Renal cortex interstitium (tissue), 15 donors: ENCODE measurements at places on chromosomes 16 and 17.

DNA sequence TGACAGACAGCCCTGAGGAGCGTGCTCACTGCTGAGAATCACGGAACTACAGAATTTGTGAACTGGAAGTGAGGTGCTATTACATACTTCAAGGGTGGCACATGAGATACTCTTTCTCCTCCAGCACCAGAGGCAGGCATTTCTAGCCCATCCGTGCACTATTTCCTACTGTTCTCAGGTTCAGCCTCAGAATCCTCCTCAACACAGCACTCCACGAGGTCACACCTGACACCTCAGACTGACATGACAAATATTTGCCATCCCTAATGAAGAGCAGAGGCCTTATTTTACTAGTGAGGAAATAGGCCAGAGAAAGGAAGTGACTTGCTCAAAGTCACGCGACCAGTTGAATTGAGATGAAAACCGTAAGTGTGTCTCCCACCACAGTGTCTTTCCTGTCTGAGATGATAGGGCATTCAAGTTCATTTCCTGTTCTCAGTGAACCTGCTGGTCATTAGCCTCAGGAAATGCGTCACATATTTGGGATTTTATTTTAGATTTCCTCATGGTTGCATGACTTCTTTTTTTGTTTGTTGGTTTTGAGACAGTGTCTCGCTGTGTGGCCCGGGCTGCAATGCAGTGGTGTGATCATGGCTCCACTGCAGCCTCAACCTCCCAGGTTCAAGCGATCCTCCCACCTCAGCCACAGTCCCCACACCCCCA, 23.6 kb downstream of the SEZ6 start:
- no peak for DNase-seq

- DNase-seq = no peak
Observed at GRCh38 chr16:14289692-14290340, 218.7 kb downstream of the MRTFB start.

DNA sequence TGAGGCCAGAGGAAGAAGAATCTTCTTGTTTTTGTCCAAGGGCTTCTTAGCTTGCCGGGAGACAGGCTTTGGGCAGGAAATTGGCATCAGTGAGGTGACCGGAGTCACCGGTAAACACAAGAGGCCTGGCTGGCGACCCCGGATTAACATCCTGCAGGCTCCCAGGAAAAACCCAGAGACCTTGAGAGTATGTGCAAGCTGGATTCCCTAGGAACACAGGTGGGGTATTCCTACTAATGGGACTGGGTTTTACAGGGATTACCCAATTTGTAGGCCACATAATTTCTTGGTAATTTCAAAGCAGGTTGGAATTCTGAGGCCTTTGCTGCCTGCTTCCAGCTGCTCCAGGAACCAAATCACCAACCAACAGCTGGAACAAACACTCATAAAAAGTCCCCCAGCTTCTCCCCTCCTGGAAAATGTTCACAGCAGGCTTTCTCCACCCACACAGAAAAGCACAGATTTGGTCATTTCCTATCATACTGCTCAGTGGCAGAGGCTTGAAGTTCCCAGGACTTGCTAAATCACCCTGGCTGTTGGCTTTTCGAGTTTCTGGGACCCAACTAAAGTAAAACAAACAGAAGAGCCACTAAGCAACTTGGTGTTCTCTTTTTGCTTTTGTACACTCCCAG, 258.8 kb downstream of the IRF8 start:
- DNase-seq = no peak

- no peak for DNase-seq
Observed at GRCh38 chr16:68179196-68179795, 56.6 kb downstream of the ESRP2 start.

DNA sequence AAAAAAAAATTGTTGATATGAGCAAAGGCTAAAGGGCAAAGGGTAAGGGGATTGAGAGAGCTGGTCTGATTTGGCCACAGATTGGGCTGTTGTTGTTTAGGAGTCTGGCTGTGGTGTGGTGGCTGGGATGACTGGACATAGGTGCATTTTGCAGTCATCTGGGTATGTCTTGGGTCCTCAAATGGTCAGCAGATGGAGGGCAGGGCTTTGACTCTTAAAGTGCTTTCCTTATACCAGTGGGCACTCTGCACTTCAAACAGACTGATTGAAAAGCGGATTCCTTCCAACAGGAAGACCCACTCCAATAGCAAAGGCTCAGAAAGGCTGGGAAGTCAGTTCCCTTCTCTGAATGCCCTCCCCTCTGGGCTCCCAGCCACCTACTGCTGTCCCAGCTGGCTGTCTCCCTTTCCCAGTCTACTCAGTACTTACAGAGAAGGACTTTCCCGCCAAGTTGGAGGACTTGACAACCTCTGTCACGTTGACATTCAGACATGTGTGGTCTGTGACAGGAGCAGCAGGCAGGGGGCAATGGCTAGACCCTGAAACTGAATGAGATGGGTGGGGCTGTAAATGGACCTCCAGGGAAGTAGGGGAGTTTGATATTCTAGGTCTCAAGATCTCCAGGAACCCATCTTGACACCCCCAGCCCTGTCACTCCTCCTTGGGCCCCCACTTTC, 19.6 kb upstream of the MFSD6L start:
- no peak for DNase-seq
